Fibroblast of upper back skin (primary cell): ENCODE measurements at places on chromosomes 4 and X.

DNA sequence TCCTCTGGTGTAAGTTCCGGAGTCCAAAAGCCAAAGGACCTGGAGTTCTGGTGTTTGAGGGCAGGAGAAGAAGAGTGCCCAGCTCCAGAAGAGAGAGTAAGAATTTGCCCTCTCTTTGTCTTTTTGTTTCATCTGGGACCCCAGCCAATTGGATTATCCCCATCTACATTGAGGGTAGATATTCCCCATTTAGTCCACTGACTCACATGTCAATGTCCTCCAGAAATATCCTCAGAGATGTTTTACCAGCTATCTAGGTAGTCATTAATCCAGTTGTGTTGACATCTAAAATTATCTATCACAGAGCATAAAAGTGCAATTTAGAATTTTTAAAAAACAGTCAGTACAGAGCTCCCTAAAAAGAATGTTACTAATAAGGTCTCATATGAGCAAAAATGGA lies 132.9 kb upstream of the TMEM47 start:
- DNase-seq = peak; percentile 64

DNA sequence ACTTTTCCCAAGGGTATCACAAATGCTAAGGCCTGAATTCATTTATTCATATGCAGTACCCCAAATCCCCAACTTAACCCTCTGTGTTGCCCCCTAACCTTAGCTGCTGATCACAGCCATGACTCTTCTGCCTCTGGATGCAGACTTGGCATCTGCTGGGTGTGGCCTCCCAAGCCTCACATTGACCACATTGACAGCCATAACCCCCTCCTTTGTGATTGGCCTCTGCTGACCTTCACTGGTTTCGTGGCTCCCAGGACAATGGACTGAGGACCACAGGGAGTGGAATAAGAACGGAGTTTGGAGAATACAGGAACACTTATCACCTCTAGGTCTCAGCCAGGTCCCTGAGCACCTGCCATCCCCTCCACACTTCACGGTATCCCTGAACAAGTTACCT lies 123.6 kb upstream of the CPEB2 start:
- DNase-seq = no peak

- DNase-seq = no peak
Observed at GRCh38 chr4:74667944-74668343, 126.4 kb downstream of the BTC start.

DNA sequence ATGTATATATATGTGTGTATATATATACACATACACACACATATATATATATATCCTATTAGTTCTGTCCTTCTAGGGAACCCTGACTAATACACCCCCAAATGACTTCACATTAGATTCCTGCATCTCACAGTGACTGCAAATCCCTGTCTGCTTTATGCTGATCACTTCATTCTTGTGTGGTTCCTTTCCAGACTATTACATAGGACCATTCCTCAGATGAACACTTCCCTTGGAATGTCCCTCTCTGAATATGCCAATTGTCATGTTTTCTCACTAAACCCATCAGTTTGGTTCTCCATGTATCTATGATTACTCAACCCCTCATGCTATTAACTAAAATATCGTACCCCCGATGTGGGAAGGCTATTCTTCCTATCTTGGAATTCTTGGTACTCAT lies 605.2 kb upstream of the NR3C2 start:
- peak; percentile 46 for DNase-seq

- no peak for DNase-seq
Observed at GRCh38 chrX:123713434-123713833, 19.4 kb downstream of the THOC2 start.

- no peak for DNase-seq
Observed at GRCh38 chr4:181525634-181526033, 717.6 kb upstream of the TENM3 start.

- DNase-seq = peak; percentile 98
Observed at GRCh38 chrX:2677764-2678163, 13.3 kb upstream of the CD99 start.

DNA sequence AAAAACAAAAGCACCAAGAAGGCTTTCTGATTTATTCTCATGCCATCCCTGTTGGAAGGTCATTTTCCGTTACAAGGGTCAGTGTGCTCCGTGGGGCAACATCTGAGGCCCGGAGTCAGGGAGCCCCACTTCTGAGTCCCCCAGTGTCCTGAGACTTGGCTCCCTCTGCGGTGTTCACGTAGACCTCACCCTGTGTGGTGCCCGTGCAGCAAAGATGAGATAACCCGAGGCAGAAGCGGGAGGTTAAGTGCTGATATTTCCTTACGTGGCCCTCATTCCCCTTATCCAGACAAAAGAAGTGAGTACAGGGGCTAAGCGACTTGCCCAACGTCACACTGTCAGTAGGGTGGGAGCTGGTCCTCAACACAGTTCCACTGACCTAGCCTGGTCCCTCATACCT lies 3.5 kb downstream of the JAKMIP1 start:
- no peak for DNase-seq

DNA sequence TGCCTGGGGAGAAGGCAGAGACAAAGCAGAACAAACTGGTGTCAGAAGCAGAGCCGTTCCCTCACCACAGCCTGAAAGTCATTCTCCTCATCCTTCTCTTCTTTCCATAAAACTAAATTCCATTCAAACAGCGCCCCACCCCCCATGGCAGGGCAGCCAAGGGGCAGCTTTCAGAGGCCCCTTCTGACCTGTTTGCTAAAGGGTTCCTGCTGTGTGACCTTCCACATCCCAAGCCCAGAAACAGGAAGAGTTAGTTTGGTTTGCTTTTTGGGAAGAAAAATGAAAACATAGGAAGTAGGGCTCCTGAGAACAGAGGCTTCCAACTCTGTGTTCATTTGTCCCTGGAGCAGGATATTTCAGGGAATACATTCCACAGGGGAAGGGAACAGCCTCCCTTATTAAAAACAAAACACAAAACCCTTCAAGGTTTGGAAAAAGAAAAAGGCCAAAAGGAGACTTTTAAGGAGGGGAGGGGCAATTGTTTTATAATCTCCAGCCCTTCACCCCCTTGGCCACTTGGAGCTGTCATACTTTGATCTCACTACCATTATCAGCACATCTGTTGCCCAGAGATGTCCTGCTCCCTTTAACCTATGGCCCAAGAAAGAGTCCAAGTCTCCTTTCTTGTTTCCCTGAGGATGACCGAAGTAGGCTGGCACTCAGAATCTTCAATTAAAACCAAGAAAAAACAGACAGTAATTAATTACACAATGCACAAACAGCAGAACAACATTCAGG lies 25.3 kb downstream of the STARD8 start:
- DNase-seq = no peak

DNA sequence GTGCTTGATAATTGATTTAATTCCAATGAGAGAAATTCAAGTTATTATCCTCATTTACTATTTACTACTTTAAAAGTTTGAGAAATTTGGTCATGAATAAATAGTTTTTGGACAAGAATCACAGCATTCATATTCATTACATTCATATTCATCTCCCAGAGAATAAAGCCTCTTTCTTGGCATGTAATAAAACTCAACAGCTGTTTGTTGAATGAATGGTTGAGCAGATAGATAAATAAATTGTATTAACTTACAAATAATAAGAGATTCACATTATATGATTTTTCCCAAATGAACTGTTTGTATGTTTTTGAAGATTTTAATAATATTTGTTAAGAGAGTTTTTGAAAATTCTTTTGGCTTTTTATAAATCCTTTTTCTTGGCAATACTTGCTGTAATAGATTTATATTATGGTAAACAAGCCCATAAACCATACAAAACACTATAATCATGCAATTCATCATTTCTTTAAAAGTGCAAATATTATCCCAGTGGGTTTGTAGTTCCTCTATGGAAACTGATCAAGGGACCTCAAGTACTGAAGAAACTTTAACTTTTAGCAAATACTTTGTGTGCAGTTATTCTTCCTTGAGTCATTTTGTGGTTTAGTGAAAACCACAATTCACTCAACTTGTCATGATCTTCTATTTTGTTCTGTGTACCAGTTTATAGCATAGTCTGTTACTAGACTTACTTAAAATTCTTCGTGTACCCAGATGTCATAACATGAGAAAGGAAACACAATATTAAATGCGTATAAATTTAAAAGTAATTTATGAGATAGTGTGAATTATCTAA lies 371.8 kb downstream of the ADGRL3 start:
- peak; percentile 76 for DNase-seq

DNA sequence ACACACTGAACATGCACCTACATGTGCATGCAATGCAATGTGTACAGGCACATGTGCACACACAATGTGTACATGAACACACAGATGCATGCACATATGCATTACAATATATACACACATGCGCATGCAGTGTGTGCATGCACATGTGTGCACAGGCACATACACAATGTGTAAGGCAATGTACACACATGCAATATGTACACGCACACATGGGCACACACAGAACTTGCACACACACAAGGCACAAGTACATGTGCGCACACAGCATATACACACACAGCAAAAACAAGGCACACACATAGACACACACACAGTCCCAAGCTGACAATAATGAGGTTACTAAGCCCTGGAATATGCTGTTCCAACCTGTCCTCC lies 76.3 kb downstream of the EVC2 start:
- no peak for DNase-seq

GRCh38 chrX:30806187-30806728 lies 82.8 kb downstream of the TAB3 start:
- DNase-seq = no peak

- DNase-seq = peak; percentile 42
Observed at GRCh38 chr4:99473131-99473530, 37.7 kb upstream of the C4orf17 start.

DNA sequence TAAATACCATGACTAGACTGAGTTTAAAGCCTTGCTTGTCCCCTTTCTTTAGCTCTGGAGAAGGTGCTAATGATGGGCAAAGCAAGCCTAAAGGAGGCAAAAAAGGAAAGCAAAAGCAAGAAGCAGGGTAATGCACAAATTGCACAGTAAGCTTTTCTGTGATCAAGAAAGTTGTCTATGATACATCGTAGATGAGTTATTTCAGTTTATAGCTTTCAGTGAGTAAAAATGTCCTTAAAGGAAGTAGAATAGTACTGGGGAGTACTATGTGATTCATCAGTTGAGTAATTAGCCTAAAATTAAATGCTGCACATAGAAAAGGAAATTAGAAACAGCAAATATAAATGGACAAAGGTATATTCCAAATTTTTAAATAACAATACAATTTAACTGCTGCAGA lies 50.2 kb upstream of the PDE5A start:
- no peak for DNase-seq

- DNase-seq = no peak
Observed at GRCh38 chr4:94490437-94490836, 38.7 kb downstream of the PDLIM5 start.

- no peak for DNase-seq
Observed at GRCh38 chr4:101104312-101105052, 242.8 kb downstream of the PPP3CA start.

DNA sequence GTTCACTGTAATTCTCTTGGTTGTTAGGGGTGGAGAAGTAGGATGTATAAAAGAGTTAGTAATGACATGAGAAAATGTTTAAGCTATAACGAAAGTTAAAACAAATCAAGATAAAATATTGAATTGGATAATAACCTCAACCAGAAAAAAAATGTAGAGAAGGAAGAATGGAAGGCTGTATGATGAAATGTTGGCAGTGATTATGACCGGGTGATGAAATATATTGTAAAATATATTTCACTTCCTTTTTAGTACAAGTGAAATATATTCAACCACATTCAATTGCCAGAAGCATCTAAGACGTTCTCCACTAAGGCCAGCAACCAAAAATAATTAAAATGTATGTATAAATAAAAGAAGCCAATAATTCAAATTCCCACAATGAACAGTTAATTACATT lies 309.3 kb upstream of the FGF13 start:
- DNase-seq = peak; percentile 39

GRCh38 chr4:75345423-75345822 lies 168.8 kb downstream of the RCHY1 start:
- peak; percentile 60 for DNase-seq

DNA sequence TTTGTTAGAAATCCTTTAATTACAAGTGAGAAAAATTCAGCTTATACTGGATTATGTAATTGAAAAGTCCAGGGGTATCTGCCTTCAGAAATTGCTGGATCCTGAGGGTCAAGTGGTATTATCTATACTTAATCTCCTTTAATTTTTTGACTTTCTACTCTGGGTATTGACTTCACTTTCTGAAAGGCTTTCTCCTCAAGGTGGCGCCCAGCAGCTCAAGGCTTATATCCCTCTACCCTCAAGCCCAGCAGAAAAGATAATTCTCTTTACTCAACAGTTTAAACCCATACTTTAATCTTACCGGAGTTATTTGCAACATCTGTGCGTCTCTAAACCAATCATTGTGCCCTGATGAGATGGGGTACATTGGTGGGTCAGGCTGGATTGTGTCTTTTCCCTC lies 129.5 kb downstream of the LARP7 start:
- peak; percentile 34 for DNase-seq

DNA sequence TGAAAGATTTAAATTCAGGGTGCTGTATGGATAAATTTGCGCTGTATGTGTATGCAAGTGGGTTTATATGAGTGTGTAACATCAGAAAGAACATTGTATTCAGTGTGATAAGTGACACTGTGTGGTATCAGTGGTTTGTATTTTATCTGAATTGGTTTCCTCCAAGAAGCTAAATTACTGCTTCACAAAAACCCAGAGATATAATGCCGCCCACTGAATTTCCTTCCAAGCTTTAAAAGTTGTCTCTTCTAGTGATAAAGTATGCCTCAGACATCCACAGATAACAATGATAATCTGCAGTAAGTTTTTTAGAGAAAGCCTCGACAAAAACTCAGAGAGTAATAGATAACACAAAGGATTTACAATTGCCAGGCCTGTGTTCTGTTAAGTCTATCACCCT lies 710.6 kb upstream of the HS3ST1 start:
- no peak for DNase-seq

DNA sequence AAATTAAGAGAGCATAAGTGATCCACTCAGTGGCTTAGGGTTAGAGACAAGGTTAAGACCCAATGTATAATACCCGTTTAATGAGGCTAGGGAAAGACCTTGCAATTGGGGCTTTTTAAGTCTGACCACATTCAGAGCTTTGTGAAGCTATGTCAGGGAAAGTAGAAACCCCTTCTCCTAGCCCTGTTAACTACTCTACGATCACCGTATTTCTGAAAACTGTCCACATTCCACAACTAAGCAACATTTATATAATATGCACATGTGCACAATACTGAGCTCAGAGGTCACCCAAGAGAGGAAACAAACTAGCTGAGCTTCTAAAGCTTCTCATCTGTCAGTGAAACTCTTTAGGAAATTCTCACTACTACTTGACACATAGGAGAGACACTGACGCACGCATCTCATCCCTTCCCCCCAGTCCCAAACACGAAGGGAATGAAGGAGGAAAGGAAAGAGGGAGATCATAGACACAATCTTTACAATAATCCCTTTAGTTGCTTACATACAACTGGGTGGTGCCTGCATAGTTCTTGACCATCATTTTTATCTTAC lies 56.2 kb downstream of the METTL14 start:
- DNase-seq = peak; percentile 17

GRCh38 chr4:153081006-153081580 lies 123.2 kb upstream of the TRIM2 start:
- DNase-seq = no peak

- no peak for DNase-seq
Observed at GRCh38 chr4:139823746-139824145, 158.1 kb downstream of the MGST2 start.

- DNase-seq = no peak
Observed at GRCh38 chrX:70505451-70505841, 60.8 kb downstream of the DLG3 start.
